Retina (tissue), 1 donor: ENCODE measurements at places on chromosomes 4 and X.

GRCh38 chr4:189046642-189047041 lies 894.0 kb upstream of the FRG1 start:
- no peak for DNase-seq

DNA sequence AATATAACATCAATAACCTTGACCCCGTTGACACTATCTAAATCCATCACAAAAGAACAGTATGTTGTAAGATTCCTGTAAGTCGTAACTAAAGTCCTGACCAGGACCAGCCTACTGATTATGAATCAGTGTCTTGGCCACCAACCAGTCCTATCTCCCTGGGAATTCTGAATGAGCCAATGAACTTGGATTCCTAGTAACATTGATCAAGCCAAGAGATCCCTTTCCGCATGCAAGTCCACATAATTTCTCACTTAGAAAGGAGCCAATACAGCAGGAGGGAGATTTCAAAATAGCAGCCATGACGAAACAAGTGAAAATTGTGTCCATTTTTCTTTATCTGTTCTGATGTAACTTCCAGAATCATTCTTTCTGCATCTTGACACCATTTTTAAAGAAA lies 9.5 kb downstream of the XPNPEP2 start:
- DNase-seq: no peak

DNA sequence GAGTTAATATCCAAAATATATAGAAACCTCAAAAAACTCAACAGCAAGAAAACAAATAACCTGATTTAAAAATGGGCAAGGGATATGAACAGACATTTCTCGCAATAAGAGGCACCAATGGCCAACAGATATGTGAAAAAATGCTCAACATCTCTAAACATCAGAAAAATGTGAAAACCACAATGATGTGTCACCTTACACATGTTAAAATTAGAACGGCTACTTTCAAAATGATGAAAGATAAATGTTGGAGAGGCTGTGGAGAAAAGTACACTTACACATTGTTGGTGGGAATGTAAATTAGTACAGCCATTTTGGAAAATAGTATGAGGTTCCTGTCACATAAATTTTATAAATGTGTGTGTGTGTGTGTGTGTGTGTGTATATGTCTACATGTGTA lies 731.3 kb downstream of the DMD start:
- no peak for DNase-seq

- DNase-seq: no peak
Measured at GRCh38 chr4:93748373-93749291, 79.9 kb upstream of the ATOH1 start.

DNA sequence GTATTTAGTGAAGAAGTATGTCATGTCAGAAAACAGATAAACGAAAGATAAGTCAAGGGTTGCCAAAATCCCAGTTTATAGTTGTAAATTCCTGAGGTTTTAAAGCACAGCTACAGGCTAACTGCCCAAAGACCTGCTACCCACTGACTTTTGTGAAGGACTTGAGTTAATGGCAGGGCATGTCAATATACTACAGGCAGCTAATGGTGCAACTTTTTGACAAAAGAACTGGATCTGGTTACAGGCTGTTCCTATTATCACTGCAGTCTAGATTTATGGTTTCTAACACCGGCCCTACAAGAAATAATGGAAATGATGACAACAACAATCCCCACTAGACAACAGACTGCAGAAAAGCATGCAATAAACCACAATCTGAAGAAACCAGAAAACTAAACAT lies 6.4 kb downstream of the SCML2 start:
- no peak for DNase-seq

- DNase-seq: no peak
Measured at GRCh38 chrX:41337140-41337539, 3.2 kb downstream of the DDX3X start.

- peak; percentile 63 for DNase-seq
Measured at GRCh38 chr4:154425514-154425913, 66.1 kb downstream of the DCHS2 start.

- no peak for DNase-seq
Measured at GRCh38 chr4:177391953-177392352, 50.3 kb downstream of the AGA start.

- DNase-seq: no peak
Measured at GRCh38 chr4:109164011-109164410, 138.4 kb downstream of the COL25A1 start.

DNA sequence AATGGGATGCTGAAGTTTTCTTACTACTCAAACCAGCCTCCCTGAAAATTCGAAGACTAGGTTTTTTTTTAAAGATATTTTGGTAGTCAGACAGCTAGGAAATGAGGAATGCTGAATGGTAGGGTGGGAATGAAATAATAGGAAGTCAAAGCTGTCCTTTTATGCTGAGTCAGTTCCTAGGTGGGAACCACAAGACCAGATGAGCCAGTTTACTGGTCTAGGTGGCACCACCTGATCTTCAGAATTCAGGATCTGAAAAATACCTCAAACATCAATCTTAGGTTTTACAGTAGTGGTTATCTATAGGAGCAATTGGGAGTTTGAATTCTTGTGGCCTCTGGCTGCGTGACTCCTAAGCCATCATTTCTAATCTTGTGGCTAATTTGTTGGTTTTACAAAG lies 183.1 kb upstream of the GALNT7 start:
- no peak for DNase-seq

- DNase-seq: no peak
Measured at GRCh38 chr4:141563723-141564122, 72.7 kb upstream of the IL15 start.

GRCh38 chr4:71540749-71541269 lies 202.0 kb downstream of the SLC4A4 start:
- DNase-seq: no peak

DNA sequence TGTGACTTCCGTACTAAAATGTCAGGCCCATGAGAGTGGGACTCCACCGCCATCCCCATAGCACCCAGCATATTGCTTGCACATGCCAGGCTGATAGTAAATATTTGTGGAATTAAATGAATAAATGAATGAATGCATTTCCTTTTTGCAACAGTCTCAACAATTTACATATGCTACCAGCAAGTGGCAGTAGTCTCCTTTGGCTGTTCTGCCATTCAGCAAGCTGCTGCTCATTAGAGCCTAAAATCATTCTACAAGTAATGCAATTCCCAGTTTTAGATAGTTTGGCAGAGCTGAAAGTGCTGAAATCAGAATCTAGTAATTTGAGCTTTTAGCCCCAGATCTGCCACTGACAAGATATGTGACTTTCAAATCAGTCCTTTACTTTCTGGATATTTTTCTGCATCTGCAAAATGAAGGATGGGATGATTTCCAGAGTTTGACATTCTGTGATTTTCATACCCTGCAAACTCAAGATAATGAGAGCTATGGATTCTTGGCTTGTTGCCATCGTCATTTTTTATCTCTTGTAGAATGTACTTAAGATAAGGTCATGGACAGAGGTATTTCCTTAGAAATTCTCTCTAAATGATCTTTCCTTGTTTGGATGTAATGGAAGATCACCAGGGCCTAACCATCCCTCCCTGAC lies 35.7 kb upstream of the INTS6L start:
- peak; percentile 12 for DNase-seq

DNA sequence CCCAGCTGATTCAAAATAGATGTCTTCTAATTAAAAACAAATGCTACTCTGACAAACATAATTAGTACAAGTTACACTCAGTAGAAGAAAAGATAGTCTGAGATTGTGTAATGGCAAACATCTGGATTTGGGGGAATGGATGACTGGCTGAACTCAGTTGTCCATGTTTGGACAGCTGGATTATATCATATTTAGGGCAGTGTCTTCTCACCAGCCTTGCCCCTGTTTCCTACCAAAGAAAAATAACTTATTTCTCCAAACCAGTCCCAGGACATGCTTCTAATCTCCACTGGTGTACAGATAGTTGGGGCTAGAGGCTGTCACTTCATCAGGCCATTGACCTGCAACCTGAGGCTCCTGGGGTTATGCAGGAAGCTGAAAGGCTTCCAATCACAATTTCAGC lies 237.3 kb downstream of the USP46 start:
- DNase-seq: no peak

- DNase-seq: no peak
Measured at GRCh38 chr4:6900956-6901355, 8.7 kb upstream of the TBC1D14 start.

GRCh38 chrX:70445951-70446350 lies 1.3 kb downstream of the DLG3 start:
- DNase-seq: no peak

- no peak for DNase-seq
Measured at GRCh38 chrX:689983-690382, 59.4 kb downstream of the SHOX start.

DNA sequence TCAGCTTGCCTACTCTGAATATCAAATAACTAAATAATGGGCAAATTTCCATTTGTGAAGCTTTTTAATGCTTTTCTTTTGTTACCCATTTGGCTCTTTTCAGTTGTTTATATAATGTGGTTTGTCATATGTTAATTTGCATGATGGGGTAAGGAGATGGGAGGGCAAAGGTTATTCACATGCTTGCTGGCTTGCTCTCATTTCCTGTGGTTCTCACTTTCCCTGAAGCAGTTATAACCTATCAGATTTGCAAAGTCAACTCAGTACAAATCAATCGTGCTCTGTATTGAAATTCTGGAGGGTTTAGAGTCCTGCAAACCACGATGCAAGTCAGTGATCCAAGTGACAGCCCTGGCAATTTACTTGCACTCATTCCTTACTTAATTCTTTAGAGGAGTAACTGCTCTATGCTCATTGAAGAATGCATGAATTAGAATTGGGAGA lies 711.2 kb downstream of the ADGRL3 start:
- no peak for DNase-seq
